Thoracic aorta (tissue), 2 donors: ENCODE measurements at places on chromosomes 7 and 10.

- no peak overlapping the region for H3K4me3 ChIP-seq
- H3K4me1 ChIP-seq, result no peaks in the 10 kb centered on the region
- H3K27me3 ChIP-seq, result no peaks in the 10 kb centered on the region
- H3K36me3 ChIP-seq, result no peaks in the 10 kb centered on the region
- no peak overlapping the region for H3K27ac ChIP-seq
Observed at GRCh38 chr7:140722254-140722653, 25.7 kb downstream of the NDUFB2 start.

DNA sequence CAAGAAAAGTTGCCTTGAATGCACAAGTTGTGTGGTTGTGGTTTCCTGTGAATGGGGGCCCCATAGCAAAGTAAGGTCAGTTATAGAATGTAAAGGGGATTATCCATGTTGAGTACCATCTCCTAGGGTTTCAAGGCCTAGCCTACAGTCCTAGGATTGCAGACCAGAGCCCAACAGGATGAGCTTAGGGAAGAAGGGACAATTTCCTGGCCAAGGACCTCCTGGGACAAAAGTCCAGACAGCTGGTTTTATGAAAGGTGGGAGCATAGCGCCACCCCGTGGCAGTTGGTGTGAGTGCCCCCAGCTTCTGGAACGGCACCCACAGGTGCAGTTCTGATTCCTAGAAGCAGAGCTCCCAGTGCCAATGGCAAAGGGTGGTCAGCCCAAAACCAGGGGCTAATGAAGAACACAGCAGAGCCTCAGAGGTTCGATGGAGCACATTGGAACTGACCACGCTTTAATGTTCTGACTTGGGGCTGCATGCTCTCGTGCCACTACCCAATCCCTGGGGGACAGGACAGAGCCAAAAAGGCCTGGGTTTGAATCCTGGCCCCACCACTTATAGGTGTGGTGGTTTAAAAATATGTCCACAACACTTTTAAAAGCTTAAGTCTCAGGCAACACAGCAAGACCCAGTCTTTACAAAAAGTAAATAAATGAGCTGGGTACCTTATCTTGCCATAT, 25.8 kb upstream of the TMEM120A start:
- no peaks in the 10 kb centered on the region for H3K27me3 ChIP-seq
- H3K4me3 ChIP-seq, result no peak overlapping the region
- peak; percentile 15 for DNase-seq
- no peaks in the 10 kb centered on the region for H3K36me3 ChIP-seq
- H3K27ac ChIP-seq, result no peak overlapping the region
- H3K4me1 ChIP-seq, result no peaks in the 10 kb centered on the region

DNA sequence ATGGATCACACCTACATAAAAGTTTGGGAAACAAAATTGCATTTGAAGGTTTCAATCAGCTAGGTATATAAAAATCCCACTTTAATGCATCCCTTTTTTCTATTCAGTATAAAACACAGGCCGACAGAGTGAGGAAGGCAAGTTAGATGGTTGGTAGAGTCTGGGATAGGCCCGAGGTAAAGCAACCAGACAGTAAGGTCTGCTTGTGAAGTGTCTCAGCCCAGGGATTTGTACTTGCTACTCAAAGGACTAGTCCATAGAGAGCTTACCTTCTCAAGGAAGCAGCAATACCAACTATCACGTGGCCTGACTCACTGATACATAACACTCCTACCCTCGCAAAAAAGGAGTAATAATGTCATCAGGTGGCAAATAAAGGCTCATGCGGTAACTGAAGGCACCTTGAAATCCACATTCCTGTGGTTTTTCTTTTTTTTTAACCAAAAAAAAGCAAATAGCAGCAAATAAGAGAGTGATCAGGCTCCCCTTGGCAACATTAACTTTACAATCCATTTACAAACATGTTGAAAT, 56.2 kb upstream of the ATP6V0A4 start:
- no peaks in the 10 kb centered on the region for H3K36me3 ChIP-seq
- no peaks in the 10 kb centered on the region for H3K27me3 ChIP-seq
- H3K4me1 ChIP-seq, result no peaks in the 10 kb centered on the region
- no peak for DNase-seq
- H3K4me3 ChIP-seq, result no peak overlapping the region

- no peaks in the 10 kb centered on the region for H3K36me3 ChIP-seq
- H3K4me3 ChIP-seq, result no peak overlapping the region
- no peak for DNase-seq
- no peaks in the 10 kb centered on the region for H3K27me3 ChIP-seq
- no peak overlapping the region for H3K27ac ChIP-seq
Observed at GRCh38 chr10:1273372-1274105, 217.4 kb downstream of the WDR37 start.

- no peaks in the 10 kb centered on the region for H3K27me3 ChIP-seq
- H3K4me1 ChIP-seq, result peaks cover 13% of the 10 kb centered on the region
- no peaks in the 10 kb centered on the region for H3K36me3 ChIP-seq
- no peak overlapping the region for H3K27ac ChIP-seq
- DNase-seq, result no peak
Observed at GRCh38 chr7:100483090-100483721, 521 bp upstream of the NYAP1 start.

DNA sequence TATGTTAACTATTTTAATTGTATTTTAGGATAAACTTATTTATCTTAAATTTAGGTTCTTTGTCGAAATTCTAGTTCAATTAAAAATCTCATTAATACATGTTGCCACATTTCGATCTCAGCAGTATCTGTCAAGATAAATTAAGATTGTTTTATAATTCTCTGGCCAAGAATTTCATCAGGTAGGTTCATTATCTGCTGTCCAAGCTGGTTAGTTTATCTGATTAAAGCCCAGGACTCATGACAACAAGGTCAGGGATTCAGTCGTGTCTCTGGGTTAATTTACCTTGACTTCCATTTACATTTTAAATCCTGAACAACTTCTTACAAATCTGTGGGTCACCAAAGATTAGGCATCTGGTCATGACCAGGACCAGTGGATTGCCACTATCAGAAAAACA, 7.6 kb downstream of the STEAP4 start:
- no peak overlapping the region for H3K27ac ChIP-seq
- H3K27me3 ChIP-seq, result no peaks in the 10 kb centered on the region
- DNase-seq, result no peak

DNA sequence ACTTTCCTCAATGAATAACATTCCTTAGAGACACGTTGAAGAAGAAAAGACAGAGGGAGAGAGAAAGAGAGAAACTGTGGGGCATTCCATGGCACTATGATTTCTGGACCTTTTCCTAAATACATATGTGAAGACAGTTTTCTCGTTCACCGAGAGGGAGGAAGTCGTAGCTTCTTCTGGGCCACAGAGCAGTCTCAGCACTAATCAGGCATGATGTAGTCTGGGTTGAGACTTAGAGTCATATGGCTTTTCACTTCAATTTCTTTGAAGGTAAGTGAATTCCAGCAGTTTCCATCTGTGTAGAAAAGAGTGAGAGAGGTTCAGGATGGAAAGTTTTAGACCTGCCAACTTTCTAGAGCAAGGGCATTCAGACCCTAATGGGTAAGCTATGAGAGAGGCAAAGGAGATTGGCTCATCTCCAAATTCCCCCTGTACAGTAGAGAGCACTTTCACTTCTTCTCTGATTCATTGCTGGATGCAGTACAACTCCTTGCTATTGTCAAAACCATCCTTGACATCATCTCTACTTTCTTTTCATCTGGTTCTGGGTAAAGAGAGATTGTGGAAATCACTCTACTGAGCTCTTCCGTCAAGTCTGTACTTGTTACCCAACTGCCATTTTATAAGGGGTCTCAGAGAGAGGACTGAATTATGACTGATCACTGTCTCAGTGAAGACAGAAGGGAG, 31.5 kb upstream of the OR9A4 start:
- no peak overlapping the region for H3K27ac ChIP-seq
- no peak for DNase-seq
- no peak overlapping the region for H3K4me3 ChIP-seq
- H3K36me3 ChIP-seq, result no peaks in the 10 kb centered on the region
- no peaks in the 10 kb centered on the region for H3K4me1 ChIP-seq
- no peaks in the 10 kb centered on the region for H3K27me3 ChIP-seq

DNA sequence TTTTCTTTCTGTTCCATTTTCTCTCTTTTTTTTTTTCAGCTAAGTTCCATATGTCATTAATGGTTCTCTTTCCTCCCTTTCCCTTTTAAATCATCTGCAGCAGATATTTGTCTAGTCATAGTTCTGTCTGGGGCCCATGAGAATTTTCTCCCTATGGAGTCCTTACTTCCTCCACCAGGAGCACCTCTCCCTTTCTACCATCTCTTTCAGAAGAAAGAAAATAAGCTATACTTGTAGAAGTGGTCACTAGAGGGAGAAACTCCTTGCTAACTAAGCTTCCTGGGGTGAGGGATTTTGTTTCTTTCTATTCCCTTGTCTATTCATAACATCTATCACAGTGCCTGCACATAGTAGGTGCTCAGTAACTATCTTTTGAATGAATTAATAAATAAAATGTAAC, 230.2 kb upstream of the HPS1 start:
- DNase-seq, result no peak
- no peaks in the 10 kb centered on the region for H3K36me3 ChIP-seq
- no peaks in the 10 kb centered on the region for H3K27me3 ChIP-seq
- no peaks in the 10 kb centered on the region for H3K4me1 ChIP-seq
- H3K27ac ChIP-seq, result no peak overlapping the region

- H3K27me3 ChIP-seq, result no peaks in the 10 kb centered on the region
- DNase-seq, result no peak
- H3K4me1 ChIP-seq, result peaks cover 25% of the 10 kb centered on the region
- no peak overlapping the region for H3K4me3 ChIP-seq
Observed at GRCh38 chr7:81623251-81623855, 146.5 kb downstream of the HGF start.

DNA sequence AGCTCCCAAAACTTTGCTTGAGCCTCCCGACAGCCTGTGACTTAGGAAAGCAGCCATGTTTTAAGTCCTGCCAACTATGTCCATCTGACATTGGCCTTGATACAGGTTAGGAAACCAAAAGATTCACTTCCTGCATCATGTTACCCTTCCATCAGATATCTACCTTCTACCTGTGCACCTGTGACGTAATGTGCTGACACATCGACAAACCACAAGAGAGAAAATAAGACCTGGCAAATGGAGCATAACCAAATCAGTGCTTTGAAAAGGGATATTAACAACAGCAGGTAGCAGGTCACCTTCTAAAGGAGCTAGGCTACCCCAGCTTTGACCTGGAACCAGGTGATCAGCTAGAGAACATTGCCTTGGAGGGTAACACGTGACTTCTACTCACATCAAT, 14.8 kb upstream of the PRR15 start:
- H3K36me3 ChIP-seq, result no peaks in the 10 kb centered on the region
- H3K4me3 ChIP-seq, result no peak overlapping the region
- H3K27me3 ChIP-seq, result no peaks in the 10 kb centered on the region

- no peak overlapping the region for H3K27ac ChIP-seq
- DNase-seq, result peak; percentile 6
Observed at GRCh38 chr7:76234931-76235441, 33.3 kb downstream of the SRRM3 start.

DNA sequence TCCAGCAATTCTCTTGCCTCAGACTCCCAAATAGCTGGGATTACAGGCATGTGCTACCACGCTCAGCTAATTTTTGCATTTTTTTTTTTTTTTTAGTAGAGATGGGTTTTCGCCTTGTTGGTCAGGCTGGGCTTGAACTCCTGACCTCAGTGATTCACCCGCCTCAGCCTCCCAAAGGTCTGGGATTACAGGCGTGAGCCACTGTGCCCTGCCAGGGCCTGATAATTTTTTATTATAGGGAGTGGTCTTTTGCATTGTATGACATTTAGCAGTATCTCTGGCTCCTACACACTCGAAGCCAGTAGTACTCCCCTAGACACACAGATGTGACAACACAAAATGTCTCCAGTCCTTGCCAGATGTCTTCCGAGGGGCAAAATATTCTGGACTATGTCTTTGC, 124.0 kb downstream of the DKK1 start:
- no peaks in the 10 kb centered on the region for H3K27me3 ChIP-seq
- peaks cover 1% of the 10 kb centered on the region for H3K4me1 ChIP-seq
- no peak overlapping the region for H3K4me3 ChIP-seq
- DNase-seq, result no peak

GRCh38 chr7:42091461-42092291, 145.3 kb downstream of the GLI3 start:
- H3K4me1 ChIP-seq, result no peaks in the 10 kb centered on the region
- H3K36me3 ChIP-seq, result no peaks in the 10 kb centered on the region
- no peak overlapping the region for H3K4me3 ChIP-seq
- no peaks in the 10 kb centered on the region for H3K27me3 ChIP-seq

DNA sequence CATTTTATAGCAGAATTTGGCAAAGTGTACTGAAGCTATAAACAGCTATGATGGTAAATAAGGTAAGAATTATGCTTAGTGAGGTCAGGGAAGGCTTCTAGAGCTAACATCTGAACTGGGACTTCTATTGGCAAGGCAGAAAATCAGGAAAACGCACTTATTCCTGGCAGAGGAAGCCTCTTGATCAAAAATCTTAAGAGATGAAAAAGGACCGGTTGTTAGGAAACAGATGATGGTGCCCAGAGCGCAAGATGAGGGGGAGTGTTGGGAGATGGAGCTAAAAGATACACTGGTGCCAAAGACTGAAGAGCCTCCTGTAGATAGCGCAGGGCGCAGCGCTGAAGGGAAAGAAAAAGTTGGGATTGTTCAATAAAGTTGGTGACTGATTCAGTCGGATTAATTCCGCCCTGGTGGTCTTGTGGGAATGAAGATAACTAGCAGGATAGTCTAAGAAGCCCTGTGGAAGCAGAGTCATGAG, 550 bp upstream of the CALU start:
- H3K27ac ChIP-seq, result peak overlapping the region; percentile 94
- H3K27me3 ChIP-seq, result no peaks in the 10 kb centered on the region
- no peaks in the 10 kb centered on the region for H3K36me3 ChIP-seq
- H3K4me1 ChIP-seq, result peaks cover 27% of the 10 kb centered on the region
- peak overlapping the region; percentile 98 for H3K4me3 ChIP-seq

GRCh38 chr7:30682212-30683083, at the start of gene CRHR2:
Gene CRHR2, minus strand, starts transcription at chr7:30682456. Its CDS starts 176 bp downstream, at chr7:30682280.
- H3K4me3 ChIP-seq, result peak within 1 kb of the TSS; percentile 74
- no peak for DNase-seq
- H3K27me3 ChIP-seq, result no peaks in the 10 kb centered on the region
- H3K27ac ChIP-seq, result no peak within 1 kb of the TSS
- H3K4me1 ChIP-seq, result peaks cover 19% of the 10 kb centered on the region

DNA sequence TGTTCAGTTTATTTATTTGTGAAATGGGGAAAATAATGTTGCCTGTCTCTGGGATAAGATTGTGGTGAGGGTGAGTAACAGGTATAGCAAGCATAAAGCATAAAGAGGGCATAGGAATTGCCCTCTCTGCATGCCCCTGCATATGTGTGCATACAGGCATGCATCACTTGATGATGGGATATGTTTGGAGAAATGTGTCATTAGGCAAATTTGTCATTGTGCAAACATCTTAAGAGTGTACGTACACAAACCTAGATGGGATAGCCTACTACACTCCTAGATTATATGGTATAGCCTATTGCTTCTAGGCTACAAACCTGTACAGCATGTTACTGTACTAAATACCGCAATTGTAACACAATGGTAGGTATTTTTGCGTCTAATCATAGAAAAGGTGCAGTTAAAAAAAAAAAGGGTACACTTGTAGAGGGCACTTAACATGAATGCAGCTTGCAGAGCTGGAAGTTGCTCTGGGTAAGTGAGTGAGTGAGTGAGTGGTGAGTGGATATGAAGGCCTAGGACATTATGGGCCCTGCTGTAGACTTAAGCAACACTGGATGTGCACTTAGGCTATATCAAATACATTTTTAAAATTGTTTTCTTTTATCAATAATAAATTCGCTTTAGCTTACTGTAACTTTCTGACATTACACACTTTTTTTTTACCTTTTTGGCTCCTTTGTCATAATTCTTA, 386.5 kb upstream of the ANKRD30A start:
- H3K4me3 ChIP-seq, result no peak overlapping the region
- no peak overlapping the region for H3K27ac ChIP-seq
- DNase-seq, result no peak
